ENCODE measurements at places on chromosomes 1 and 21.

DNA sequence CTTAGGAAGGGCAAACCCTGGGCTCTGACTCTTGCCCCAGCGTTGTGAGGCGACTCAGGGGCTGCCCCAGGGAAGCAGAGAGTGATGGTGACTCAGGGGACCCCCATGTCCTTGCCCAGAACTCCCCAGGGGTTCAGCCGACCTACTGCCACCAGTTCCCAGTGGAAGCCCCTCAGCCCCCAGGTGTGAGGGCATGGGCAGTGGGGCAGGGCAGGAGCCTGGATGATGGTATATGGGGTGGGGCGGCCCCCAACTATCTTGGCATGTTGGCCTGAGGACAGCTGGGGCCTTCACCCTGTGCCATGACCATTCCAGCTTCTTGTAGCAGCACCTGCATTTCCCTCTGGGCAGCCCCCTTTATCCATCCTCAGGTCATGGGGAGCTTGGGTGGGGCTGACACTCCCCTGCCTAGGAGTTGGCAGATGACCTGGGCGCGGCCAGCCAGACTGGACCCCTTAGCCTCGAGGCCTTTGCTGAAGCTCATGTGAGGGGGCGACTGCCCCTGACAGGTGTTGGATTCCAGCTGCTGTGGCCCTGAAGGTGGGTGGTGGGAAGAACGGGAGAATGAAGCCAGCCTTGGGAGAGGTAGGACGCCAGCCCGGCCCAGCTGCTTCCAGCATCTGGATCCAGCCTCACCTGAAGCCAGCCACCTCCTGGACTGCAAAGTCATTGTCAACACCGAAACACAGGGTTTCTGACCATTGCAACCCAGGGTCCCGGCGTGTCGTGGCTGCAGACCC is 1.8 kb upstream of the FNDC10 start:
- DNase-seq = no peak

DNA sequence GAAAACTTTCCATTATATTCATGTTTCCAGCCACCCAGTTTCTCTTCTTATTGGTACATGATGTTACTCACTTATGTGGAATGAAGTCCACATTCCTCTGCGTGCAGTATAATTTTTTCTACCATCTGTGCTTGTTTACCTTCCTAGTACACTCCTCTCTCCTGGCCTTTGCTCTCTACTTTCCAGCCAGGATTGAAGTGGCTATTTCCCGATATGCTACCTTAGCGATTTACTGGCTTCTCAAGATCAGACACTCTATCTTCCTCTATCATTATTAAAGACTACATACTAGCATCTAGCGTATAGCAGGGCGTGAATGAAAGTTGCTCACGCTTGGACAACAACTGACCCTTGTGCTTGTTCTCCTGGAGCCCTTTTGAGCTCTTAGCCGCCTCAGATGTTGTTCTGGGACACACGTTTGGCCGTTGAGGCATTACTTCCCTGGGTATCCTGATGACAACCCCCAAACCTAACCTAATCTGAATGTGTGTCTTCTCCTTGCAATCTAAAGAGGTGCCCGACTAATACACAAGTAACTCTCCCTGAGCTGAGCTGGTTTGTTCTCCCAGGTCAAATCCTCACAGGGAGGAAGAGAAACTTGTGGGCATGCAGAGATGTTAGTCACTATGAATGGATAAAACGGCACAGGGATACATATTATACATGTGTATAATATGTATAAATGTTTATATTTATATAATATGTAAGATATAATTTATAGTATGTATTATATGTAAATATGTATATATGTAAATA is 13.4 kb upstream of the MTARC2 start:
- peak; percentile 77 for DNase-seq

DNA sequence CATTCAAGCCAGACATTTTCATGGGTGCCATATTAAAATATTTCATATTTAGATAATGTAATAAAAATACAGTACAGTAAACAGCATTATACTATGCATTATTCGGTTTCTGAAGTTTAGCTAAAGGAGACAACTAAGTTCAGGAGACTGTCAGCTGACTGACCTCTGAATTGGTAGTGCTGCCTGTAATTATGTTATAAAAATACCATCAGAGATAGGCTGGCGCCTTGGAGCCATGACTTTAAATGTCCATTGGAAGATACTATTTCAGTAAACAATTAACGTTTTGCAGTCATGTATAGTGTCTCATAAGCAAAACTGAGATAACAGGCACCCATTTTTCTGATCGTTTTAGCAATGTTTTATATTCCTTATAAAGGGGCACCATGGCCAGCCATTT is 11.3 kb upstream of the RAB29 start:
- DNase-seq = no peak

DNA sequence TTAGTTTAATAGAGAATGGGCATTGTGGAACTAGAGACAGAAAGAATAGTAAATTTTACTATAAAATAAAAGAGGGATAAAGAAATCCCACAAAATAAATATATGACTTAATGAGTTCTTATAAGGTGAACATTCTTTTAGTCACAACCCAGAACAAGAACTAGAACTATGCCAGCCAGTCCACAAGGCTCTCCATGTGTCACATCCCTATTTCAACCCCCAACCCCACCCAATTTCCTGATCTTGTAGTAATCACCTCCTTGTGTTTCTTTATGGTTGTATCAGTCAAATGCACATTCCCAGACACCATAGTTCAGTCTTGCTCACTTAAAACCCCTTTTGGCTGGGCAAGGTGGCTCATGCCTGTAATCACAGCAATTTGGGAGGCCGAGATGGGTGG is 662.3 kb upstream of the CAMK1G start:
- no peak for DNase-seq

DNA sequence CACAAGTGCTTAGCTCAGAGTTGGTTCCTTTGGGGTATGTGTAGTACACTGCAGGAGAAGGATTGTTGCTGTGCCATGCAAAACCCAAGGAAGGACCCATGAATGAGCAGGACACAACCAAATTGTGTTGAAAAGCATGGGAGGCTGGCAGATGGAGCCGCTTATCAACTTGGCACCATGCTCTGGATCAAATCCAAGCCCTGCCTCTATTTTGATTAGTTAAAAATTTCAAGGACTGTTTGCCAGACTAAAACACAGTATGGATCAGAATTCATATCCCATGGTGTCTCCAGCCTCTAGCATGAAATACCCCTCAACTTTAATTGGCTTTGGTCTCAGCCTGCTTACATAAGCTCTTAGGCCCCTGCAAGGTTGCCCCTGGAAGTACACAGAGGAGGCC is 27.8 kb downstream of the CCDC185 start:
- no peak for DNase-seq

GRCh38 chr1:2611031-2611501 is 21.8 kb downstream of the MMEL1 start:
- peak; percentile 12 for DNase-seq

DNA sequence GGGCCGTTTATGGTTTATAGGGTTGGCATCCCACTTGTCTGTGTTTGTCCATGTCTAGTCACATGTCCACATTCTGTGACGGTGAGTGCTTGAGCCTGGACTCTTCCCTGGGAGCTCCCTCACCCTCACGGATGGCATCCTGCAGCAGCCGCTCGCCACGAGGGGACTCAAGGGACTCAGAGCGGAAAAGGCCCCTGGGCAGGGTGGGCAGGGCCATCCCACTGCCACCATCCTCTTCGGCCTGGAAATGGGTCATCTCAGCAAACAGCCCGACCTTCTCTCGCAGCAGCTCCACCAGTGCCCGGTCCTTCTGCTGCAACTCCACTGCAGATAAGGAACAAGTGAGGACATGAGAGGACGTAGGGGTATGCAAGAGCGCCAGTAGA is 11.1 kb downstream of the RXFP4 start:
- no peak for DNase-seq

DNA sequence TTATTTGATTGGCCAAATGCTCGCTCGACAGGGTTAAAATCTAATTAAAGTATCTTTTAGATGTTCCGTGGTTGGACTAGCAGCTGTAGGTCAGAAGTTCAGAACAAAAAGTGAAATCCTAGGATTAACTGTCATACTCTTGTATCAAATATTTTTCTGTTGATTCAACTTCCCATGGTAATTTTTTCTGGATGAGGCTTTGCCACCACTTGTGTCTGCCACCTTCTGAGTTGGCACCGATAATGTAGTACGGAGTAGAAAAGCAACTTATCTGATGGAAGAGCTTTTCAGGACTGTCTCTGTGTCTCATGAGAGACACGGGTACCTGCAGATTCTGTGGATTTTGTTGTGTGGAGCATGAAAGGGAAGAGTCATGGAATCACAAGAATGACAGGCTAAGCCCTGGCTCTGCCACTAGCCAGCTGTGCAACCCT is 44.6 kb upstream of the CNN3 start:
- DNase-seq = peak; percentile 55

- no peak for DNase-seq
Observed at GRCh38 chr1:15296585-15297321, 49.7 kb downstream of the FHAD1 start.

DNA sequence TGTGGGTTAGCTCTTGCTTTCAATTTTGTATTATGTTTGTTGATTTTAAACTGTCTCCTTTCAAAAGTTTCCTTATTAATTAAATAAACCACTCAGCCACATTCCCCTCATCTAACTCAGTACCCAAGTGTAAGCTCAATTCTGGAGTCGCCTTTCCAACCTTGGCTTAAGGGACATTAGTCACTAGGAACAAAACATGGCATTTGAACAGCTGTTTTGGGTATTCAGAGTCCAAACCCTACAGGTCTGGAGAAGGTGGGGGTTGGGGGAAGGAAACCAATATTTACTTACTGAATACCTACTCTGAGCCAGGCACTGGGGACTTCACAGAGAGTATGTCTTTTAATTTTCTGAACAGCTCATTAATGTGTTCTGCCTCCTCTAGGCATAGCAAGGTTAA is 117.2 kb upstream of the JUN start:
- DNase-seq = no peak

DNA sequence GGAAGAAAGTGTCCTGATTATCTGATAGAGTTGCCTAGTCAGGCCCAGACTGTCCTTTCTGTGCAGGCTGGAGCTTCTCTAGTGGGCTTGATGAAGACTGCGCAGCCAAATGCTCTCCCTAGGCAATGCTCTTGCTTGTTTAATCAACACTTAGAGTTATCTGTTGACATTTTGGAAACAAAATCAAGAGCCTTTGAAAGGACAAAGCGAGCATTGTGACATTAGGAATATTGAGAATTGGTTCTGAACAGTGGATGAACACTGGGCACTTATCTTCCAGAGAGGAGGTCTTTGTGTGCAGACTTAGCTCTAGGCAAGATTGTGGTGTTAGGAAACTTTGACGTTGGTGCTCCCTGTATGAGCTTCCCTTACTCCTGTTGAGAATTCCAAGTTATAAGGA is 94.5 kb downstream of the DNTTIP2 start:
- DNase-seq = no peak

DNA sequence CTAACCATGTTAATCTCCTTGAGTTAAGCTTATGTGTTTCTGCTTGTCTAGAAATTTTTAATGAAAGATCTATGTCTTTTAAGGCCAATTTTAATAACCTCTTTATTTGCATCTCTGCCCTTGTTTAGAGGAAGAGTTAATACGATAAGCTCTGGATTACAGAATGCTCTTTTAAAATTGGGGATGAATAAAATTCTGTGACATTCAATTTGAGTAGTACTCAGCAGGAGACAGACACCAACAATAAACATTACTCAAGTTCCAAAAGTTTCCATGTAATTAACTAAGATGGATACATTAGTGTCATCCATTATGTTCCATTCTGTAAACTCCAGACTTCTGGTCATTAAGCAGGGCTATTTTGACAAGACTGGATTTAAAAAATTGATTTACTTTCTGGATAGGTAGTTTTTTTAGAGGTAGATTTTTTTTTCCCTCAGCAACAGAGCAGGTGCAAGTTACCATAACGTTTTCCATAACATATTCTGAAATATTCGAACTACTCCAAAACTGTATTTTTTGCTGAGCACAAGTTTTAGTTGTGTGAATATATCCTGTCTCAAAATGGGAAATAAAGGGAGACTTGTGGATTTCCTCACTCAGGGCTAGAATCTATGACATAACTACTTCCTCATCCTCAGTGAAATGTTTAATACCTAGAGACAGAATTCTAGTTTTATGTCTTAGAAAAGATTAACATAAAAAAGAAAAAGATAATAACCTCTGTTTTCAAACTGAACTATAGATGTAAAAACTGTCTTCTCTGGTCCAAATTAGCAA is 221.7 kb downstream of the NEGR1 start:
- no peak for DNase-seq

GRCh38 chr1:2459757-2460156 is 16.3 kb upstream of the PLCH2 start:
- peak; percentile 12 for DNase-seq

DNA sequence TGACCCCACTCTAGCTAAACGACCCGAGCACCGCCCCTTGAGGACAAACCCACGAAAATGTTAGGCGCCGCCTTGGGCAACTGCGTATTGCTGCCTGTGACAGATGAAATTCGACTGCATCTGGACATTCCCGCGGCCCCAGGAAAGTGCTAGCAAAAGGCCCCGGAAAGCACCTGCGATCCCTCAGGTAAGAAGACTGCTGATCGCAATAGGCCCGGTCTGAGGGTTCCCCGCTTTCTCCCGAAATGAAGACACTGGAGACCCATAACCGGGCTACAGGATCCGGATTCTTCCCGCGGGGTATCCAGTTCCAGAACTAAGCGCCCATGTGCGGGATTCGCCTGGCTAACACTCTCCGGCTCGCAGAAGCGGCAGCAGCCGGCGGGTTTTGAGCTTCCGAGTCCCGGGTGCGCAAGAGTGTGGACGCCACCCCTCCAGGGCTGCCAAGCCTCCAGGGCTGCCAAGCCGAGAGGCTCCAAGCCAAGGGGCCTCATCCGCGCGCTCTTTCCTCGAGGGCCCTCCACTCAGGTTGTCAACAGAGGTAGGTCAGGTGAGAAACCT is 157.9 kb upstream of the NBPF11 start:
- no peak for DNase-seq

DNA sequence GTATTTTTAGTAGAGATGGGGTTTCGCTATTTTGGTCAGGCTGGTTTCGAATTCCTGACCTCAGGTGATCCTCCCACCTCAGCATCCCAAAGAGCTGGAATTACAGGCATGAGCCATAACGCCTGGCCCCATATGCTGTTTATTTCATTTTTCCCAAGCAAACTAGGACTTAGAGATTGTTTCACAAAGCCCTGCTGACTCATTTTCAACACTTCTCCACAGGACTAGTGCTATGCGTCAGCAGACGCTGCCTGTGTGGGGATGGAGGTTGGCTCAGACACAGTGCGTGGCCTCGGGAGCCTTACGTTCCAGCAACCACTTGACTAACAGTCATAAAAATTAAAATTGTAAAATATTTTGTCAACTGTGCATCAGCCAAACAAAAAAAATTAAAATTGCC is 22.7 kb downstream of the PKNOX1 start:
- DNase-seq = no peak

DNA sequence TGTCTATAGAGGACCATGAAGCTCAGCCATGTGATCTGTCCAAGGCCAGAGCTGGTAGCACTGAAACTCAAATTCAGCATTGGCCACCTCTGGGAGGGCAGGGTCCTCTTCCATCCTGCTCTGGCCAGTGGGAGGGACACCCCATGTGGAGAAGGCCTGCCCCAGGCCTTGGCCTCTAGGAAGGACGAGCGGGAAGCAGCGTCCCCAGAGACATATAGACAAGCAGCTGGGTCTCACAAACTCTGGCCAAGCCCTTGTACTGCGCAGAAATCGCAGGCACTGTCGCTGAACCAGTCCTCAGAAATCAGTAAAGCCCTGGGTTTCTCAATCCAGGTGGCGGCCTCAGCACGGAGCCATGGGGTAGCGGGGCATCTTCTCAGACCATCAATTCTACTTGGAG is 180.7 kb downstream of the HIVEP3 start:
- no peak for DNase-seq

- peak; percentile 70 for DNase-seq
Observed at GRCh38 chr1:23019863-23020625, 776 bp downstream of the KDM1A start.

- DNase-seq = no peak
Observed at GRCh38 chr1:119276558-119276957, 92.0 kb upstream of the HAO2 start.

- DNase-seq = no peak
Observed at GRCh38 chr1:150577557-150578271, 1.7 kb downstream of the MCL1 start.

Measured in endothelial cell of umbilical vein (primary cell).